ENCODE measurements at places on chromosomes 12 and 14.

DNA sequence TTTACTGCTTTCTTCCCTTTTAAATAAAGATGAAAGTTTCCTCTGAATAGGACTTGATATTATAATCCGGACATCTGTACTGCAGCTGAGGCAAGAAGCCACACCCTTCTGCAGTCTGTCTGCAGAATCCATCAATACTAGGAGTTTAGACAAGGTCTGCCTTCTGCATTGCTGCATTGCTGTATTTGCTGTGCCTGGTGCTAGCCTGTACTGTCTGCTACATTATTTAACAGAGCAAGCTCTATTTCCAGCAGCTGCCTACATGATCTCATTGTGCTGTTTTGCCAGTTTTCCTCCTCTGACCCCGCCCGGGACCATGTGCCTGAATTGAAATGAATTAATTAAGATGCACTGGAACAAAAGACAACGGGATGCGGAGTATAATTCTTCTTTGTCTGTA, 1.7 kb downstream of the TUBA1A start:
- DNase-seq = peak; percentile 49

GRCh38 chr12:50101663-50102062, 2.1 kb upstream of the GPD1 start:
- no peak for DNase-seq

DNA sequence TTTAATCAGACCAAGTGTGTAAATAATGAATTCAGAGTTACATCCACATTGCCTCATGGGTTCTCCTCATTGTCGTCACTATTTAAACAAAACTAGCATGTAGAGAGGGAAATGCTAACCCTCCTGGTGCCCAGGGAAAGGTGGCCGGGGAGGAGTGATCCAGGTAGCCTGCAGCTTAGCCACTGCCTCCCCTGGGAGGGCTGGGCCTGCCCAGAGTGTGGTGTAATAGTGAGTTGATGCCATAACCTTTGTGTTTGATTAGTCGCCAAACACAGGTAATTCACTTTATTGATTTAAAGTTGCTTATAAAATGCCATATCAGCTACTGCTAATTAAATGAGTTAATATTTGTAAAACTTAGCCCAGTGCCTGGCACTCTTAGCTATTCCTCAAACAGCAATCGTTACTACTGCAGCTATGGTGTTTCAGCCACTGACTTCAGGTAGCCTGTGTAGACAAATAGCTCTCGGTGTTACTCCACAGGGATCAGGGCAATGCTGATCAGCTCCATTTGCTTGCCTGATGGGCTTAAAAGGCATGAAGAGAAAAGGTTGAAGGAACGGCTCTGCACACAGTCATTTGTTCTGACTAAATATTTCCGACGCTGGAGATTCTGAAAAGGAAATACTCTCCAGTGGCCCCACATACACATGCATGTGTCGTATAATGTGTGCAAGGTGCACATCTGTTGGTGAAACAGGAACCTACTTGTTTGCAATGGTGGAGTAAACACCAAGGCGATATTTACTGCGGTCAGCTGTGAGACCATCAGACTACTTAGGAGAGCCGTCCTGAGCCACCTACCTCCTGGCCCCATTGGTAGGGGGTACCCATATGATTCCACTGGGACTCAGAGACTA, 45.7 kb upstream of the PRMT8 start:
- DNase-seq = no peak

DNA sequence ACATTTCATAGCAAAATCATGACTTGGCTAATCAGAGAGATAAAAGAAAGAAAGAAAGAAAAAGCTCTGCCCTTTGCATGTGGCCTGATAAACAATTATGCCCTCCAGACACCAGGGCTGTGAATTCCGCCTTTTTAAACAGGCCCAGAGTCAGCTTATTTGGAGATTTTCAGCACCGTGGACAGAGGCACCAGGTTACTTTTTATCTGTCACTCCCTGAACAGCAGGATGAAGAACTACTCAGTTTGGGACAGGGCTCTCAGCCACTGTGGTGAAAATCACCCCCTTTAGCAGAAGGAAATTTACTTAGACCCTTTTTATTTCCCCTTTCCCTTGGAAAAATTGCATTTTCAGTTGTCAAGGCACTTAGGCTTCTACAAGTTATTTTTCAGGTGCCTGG, 359.9 kb downstream of the NRXN3 start:
- DNase-seq = no peak

DNA sequence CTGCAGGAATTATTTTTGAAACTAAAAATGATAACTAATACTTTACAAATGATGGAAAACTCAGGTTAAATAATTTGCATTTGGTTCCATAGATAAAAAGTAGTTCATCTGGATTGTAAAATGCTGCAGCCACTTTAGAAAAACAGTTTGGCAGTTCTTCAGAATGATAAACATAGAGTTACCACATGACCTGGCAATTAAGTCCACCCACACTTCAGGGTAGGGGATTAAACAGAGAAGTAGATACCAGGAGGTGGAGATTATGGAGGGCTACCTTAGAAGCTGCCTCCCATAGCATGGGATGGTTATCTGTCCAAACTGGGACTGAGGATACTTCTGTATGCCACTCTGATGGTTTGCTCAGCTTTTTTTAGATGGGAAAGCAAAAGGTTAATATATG, 22.2 kb downstream of the ARF6 start:
- DNase-seq = no peak

- DNase-seq = no peak
Measured at GRCh38 chr14:68219407-68219806, 399.8 kb downstream of the RAD51B start.

- DNase-seq = no peak
Measured at GRCh38 chr14:61703342-61704129, 8.2 kb downstream of the HIF1A start.

- no peak for DNase-seq
Measured at GRCh38 chr12:43740511-43741100, 18.0 kb downstream of the PUS7L start.

GRCh38 chr12:93199831-93200236, 177.9 kb upstream of the NUDT4 start:
- no peak for DNase-seq

GRCh38 chr14:103257211-103257962, 76.7 kb upstream of the EIF5 start:
- no peak for DNase-seq

DNA sequence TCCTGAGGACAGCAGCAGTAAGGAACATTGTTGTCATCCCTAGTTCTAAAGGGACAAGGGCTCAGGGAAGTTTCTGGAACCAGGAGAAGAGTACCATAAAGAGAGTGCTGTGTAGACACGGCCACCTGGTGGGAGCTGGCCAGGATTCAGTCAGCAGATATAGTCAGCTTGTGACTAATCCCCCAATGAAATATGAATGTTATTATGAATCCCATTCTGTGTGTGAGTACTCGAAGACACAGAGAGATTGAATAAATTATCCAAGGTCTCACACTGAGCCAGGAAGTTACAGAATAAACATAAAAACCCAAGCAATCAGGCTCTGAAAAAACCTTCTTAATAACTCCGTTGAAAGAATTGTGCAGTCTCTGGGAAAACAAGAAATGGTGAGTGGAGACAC, 1359.5 kb downstream of the AACS start:
- DNase-seq = no peak

GRCh38 chr14:34120185-34120977, 169.5 kb upstream of the EGLN3 start:
- no peak for DNase-seq

GRCh38 chr12:14874882-14875281, 10.8 kb downstream of the MGP start:
- peak; percentile 9 for DNase-seq

DNA sequence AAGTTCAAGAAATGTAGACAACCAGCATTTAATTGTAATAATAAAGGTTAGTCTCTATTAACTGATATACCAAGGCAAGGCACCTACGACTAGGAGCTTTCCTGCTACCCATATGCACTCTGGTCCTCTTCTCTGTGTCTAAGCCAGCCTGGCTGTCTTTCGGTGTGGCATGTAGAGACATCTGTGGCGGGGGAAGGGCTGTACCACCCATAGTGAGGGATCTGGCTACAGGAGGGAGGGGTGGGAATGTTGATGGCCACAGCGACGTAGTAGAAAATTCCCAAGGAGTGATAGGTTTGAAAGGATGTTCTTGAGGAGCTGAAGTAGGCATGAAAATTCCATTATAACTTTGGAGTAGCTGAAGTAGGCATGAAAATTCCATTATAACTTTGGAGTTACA, 344.2 kb downstream of the ATP23 start:
- DNase-seq = peak; percentile 29

- DNase-seq = no peak
Measured at GRCh38 chr14:54737132-54737711, 165.4 kb downstream of the GCH1 start.

GRCh38 chr12:7917392-7918267, 18.4 kb downstream of the SLC2A3 start:
- DNase-seq = no peak

DNA sequence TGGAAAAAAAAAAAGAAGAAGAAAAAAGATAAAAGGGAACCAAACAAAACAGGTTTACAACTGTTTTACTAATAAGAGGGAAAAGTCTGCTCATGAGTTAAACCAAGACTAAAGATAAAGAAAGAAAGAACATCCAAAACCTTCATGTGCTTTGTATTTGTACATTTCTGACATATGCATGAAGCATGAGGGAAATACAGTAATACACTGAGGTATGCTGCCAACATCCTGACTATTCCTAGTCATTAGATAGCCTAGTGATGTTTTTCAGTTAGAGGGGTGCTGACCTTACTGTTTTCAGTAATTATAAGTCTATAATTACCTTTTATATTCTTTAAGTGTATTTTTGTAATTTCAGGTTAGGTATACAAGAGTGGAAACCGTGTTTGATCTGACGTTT, 793.3 kb downstream of the DIO2 start:
- no peak for DNase-seq

DNA sequence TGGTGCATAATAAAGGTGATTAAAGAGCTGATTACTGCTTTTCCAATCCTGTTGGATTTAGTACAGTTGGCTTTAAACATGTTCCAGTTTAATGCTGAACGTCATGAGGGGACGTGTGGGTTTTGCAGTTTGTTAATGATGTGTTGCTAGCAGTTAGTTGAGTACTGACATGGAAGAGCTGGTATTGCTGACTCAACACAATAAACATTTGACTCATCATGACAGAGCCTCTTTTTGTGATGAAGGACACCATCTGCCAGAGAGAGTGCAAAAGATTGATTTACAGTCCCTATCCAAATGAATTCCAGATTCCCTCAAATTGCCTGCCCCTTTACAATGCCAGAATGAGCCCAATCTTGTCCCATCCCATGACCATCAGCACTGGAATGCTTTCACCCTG, 346.2 kb upstream of the PRICKLE1 start:
- DNase-seq = no peak

DNA sequence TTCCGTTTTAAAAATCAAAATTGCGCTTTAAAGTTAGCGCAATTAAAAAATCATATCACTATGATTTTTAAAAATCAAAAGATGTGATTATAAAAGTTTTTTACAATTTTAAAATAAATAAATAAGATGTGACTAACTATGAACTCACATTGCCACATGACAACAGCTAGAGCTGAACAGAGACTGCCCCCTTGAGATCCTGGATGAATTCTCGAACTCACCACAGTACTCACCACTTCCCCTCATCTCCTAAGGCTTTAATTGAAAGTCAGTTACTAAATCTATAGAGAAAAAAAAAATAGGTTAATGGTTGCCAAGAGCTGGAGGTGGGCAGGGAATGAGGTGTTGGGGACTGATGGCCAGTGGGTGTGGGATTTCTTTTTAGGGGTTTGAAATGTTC, 384.2 kb downstream of the ZFP36L1 start:
- DNase-seq = no peak

DNA sequence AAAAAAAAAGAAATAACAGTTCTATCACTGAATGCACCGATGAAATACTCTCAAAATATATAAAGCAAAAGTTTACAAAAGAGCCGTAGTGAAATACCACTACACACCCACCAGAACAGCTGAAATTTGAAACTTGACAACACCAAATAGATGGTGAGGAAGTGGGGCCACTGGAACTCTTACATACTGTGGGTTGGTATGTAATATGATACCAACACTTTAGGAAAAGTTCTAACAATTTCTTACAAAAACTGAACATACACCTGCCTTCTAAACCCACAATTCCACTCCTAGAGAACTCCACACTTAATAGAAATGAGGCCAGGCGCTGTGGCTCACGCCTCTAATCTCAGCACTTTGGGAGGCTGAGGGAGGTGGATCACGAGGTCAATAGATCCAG, 14.1 kb downstream of the EIF5 start:
- no peak for DNase-seq

DNA sequence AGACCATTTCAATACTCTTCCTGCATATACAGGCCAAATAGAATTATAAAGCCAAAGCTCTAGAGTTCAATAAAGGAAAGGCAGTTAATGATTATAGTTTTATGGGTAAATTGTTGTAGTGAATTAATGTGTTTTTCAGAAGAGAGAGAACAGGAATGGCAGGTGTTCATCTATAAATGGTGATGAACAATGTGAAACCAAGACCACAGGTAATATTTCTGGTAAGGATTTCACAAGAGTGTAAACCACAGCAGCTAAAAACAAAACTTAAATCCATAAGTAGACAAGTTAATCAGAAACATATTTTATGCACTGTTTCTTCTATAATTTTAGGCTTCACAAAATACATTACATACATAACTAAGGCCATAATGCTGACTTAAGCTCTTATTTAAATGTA, 204.4 kb downstream of the SYT1 start:
- DNase-seq = no peak

DNA sequence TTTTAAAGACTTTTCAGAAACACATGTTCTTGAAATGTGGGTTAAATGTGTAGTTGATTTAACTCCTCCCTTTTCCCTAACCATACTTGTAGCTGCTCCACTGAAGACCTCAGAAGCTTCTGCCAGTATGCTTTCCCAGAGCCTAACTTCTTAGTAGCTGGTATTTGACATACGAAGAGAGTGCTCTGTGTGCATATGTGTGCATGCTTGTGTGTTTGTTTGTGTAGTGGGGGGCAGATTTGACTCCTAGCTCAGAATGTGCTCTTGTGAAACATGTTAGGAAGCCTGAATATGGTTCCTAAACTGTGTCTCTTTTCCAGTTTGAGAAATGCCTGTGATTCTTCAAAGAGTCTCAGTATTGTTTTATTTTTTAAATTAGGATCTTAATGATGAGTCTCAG, 420.4 kb downstream of the PCNX1 start:
- no peak for DNase-seq

DNA sequence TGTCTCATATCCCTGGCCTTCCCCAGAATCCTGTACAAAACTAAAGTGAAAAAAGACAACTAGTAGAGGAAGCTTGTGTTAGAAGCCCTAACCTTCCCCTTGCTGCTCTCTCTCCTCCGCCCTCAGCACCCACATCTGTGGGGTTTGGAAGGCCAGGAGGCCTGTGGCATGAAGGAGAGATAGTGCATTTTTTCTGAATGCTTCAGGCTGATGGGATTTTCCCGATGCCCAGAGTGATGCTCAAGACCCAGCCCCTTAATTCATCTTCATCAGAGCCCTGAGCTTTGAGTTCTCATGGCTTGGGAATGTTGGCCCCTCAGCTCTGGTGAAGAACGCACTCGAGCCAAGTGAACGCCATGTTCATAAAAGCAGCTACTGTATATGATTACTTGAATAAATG, 5.9 kb downstream of the FGF6 start:
- no peak for DNase-seq

DNA sequence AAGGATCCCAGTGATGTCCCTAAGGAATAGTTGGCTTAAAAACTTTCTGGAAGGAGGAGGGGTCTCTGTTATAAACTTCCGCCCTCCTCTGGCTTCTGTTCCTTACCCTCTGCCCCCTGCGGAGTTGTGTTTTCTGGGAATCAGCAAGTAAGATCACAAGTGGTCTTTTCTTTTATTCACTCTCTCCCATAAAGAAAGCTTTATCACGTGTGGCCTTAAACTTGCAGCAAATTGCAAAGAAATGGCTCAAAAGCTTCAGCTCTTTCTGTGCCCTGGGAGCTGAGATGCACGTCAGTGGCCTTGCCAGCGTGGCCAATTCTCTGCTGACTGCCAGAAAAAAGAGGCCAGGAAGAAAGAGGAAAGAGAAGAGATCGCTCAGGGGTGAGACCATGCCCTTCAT, at the start of gene SLCO1C1:
TSS of gene SLCO1C1 (plus strand) at position 101 of the 400 bp plus-strand sequence. CDS start 4,245 bp downstream, outside the sequence.
- no peak for DNase-seq

All from DMS 273 treated with DMSO at 0.1 percent for 48 hours (cell line).